ENCODE measurements at places on chromosomes 16 and 17.

DNA sequence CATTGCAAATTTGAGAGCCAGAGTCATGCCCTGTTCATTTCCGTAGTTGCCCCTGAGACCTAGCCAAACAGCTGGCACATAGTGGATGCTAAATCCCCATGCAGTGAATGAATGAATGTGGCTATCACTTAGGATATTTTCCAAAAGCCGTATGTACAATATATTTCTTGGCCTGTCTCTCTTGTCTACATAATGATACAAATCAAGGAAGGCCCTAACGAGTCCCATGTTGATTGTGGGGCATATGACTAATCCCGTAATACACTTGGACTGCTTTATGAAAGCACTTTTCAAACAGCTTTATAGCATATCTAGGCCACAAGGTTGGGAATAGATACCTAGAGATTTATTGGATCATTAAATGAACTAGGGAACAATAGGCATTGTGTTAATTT lies 478.0 kb downstream of the SLC39A11 start:
- DNase-seq, result no peak

DNA sequence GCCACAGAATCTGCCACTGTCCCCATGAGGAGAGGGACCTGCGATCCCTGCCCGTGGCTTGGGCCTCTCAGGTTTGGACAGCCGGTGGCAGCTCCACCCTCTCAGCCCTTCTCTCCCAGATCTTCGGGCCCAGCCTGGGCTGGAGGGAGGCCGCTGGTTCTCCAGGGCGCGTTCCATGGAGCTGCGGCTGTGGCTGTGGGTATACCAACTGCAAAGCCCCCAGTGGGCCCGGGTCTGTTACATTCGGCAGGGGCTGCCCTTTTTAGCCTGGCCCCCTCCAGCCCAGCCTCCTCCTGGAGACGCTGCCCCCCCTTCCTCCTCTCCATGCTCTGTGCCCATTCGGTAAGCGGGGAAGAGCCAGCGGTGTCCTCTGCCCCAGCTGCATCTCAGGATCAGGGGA lies 64.7 kb upstream of the ZNF469 start:
- DNase-seq, result no peak

- no peak for DNase-seq
These were observed 56.3 kb downstream of the LMF1 start for GRCh38 chr16:914440-914839.

- DNase-seq, result no peak
These were observed 83.4 kb downstream of the IRX5 start for GRCh38 chr16:55014022-55014421.

GRCh38 chr17:57755480-57756070 lies 10.5 kb upstream of the CCDC182 start:
- DNase-seq, result no peak

DNA sequence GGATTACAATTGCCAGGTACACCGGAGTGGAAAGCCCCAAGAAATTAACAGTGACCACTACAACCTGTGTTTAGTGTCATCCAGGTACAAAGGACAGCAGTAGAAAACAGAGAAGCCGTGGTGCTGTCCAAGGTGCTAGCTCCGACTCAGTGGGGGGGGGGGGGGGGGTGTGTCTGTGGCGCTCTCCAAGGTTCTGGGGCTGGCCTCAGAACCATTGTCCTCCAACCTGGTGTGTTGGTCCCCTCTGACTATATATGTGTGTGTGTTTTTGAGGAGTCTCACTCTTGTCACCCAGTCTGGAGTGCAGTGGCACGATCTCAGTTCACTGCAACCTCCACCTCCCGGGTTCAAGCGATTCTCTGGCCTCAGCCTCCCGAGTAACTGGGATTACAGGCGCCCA lies 5.8 kb upstream of the ZNF23 start:
- DNase-seq, result no peak

GRCh38 chr16:89123001-89123830 lies 29.6 kb downstream of the ACSF3 start:
- no peak for DNase-seq

All from head of caudate nucleus (tissue), 42 donors.